ENCODE measurements at places on chromosomes 4 and X.
A peak's percentile ranks its signal among the peaks of the same experiment; 100 is the strongest.

GRCh38 chr4:8728536-8729407 lies 136.2 kb downstream of the CPZ start:
- DNase-seq = no peak

DNA sequence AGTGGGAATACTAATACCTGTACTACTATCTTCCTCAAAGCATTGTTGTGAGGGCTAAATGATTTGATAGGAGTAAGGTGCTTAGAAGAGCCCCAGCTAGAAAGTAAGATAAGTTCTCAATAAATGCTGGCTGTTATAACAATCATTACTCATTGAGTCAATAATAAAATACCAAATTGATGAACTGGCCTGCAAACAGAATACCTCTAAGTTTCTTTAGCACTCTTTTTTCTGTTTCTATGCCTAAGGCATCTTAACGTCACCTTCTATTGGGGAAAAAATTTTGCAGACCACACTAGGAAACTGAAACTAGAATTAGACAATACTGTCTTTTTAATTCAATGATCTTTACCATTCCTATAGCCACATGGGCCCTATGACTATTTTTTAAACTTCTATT lies 1.2 kb downstream of the CLTRN start:
- DNase-seq = no peak

DNA sequence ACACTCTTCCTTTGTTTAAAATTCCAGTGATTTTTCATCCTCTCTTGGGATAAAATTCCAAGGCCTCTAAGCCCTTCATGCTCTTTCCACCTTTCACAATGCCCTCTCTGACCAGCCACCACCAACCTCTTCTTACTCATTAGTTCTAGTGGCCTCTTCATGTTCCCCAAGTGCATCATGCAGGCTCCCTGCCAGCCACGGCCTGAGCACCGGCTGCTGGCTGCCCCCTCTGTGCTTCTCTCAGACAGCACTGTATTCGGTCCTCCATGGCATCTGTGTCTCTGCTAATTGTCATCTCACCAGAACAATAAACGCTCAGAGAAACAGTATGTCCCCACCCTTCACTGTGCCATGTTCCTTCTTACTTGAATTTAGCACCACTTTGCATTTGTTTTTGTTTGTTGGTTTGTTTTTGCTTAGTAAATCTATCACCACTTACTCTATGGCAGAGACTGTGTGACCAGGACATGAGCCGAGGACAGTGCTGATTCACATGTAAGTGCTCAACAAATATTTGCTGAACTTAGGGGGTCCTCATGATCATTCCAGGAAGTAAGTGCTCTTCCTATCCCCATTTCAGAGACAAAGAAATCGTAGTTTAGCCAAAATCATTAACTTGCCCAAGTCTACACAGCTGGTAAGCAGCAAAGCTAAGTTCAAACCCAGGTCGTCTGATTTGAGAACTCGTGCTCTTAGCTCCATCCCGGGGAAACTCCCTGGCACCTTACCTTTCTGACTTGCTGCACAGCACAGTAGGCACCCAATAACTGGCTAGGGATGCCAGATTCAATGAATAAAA lies 77.1 kb upstream of the UCP1 start:
- DNase-seq = no peak

- DNase-seq = peak; percentile 4
These were observed 694 bp downstream of the OCRL start for GRCh38 chrX:129540722-129541184.

DNA sequence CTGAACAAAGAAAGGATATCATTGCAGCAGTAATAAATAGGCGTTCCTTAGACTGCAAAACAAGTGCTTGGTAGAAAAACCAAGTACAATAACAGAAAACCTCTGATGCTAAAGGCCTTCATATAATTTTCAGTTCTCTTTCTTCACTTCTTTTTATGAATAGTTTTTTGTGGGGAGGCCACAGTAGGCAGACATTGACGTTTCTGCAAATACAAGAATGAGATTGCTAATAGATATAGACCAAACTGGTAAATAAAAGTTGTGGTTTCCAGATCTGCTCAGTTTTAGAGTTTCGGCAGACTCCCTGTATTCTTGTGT lies 57.0 kb upstream of the RAP1GDS1 start:
- no peak for DNase-seq

- DNase-seq = no peak
These were observed 62.1 kb upstream of the KLF3 start for GRCh38 chr4:38601916-38602291.

DNA sequence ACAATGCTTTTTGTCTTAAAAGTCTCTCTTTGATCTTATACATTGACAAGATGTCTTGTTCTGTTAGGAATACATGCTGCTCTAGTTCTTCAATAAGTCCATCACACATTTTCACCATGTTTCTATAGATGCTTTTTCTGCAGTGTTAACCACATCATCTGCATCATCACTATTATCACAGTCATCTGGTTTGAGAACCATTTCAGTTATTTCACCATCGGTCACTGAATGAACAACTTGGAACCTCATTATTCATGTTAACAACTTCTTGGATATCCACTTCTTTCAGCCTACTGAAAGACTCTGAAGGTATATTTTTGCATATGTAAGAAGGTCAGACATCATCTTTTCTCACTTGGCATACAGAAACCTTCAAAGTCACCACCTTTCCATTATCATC lies 975.2 kb downstream of the STIM2 start:
- DNase-seq = no peak

GRCh38 chrX:143661286-143661685 lies 25.4 kb upstream of the SLITRK4 start:
- DNase-seq = no peak

GRCh38 chr4:176614793-176615192 lies 177.9 kb downstream of the VEGFC start:
- DNase-seq = no peak

DNA sequence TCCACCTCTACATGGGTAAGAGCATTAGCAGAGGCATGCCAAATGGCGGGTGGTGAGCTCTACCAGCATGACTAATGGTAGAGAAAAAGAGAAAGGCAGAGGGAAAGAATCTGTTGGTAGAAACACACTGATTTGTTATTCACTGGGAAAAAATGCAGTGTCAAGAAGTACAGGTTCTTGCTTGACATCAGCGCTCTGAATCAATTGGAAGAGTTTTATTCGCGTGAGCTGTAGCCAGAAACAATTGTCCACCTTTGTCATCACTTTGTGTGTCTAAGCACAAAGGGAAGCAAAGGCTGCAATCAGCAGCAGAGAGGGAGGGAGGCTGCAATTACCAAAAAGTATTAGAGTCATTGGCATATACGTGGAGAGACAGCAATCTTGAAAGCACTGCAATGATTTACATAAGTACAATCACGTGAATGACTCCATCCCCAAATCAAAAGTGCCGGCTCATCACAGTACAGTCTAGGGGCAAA lies 67.7 kb upstream of the HS3ST1 start:
- no peak for DNase-seq

DNA sequence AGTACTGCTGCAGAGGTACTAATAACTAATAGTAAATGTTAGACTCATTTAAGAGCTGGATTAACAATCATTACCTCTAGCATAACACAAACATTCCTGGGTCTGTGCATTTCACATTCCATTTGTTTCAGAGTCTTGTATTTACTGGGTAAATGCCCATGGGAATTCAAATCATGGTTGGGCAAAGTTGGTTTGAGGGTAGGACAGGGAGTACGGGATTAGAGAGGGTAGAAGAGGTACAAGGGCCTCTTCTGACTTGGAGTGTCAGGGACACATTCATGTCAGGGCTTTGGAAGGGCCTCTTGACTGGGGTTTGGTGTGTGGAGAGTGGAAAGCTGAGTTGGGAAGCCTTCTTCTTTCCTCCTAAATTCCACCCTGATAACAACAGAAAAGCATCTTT lies 65.9 kb downstream of the WWC2 start:
- no peak for DNase-seq

GRCh38 chrX:16604337-16604736 lies 45.6 kb upstream of the S100G start:
- DNase-seq = no peak

- DNase-seq = no peak
These were observed 842.2 kb downstream of the STIM2 start for GRCh38 chr4:27702730-27703431.

GRCh38 chrX:103919270-103919637 lies 43.2 kb upstream of the TMSB15B start:
- no peak for DNase-seq

- no peak for DNase-seq
These were observed 9.1 kb upstream of the FGFR3 start for GRCh38 chr4:1783970-1784369.

DNA sequence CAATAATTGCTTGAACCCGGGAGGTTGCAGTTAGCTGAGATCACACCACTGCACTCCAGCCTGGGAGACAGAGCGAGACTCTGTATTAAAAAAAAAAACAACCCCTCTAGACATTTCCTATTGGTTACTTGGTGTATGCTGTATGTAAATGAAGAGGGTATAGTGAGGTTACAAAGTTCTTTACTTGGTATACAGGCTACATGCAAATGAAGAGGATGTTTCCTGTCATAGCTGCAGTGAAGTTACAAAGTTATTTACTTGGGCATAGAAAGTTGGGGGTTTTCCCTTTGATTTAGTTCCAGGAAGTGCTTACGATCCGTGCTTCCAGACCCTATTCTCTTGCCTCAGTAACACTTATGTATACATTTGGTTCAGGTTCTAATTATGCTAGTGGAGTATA lies 38.4 kb upstream of the CLNK start:
- no peak for DNase-seq

DNA sequence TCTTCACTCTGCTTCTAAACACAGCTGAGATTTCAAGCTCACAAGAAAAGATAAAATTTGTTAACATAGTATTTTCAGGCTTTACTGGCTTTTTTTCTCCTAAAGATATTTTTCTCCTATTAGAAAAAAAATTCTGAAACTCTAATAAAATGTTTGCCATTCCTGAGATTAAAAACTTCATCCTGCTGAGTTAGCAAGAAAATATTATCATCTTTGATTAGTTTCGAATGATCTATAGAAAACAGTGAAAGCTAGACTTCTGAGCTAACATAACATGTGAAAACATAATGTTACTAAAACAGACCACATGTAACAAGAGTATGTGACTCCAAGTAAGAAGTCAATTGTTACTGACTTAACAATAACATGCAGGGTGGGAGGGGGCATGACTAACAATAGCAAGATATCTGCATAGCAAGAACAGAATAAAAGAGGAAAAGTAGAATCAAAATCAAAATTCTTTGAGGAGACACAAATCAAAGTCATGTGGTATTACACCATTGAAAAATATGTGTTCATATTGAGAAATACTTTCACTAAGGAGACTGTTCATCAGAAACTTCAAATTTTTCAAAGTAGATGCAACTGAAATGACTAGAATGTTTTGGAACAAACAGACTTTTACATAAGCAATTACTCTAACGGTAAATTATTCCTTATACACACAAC lies 14.5 kb downstream of the TBCK start:
- no peak for DNase-seq

- no peak for DNase-seq
These were observed 22.7 kb upstream of the HPGDS start for GRCh38 chr4:94365304-94365703.

- no peak for DNase-seq
These were observed 9.6 kb upstream of the IL13RA1 start for GRCh38 chrX:118717678-118718391.

DNA sequence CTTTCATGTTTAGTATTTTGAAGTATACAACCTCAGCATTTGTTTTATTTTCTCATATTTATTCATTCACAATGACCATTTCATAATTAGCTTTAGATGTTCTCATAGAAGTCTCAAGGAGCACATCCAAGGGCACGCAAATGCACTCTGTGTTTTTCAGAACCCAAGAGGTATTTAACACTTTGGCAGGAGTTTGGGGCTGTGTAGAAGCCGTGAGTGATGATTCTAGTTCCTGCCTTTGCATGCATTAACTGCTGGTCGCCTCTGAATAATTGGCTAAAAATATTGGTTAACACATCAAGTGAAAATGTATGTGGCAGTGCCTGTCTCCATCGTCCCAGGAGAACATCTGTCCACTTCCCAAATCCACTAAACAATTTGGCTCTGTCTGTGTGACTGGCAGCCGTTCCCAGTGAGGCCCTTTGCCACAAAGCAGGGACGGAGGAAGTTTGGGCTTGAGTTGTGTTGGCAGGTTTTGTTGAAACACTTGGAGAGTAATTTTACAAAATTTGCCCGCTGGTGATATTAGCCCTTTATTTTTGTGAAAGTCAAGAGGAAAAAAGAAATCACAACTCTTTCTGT lies 730.7 kb upstream of the SLIT2 start:
- no peak for DNase-seq

GRCh38 chr4:110454441-110454840 lies 21.5 kb upstream of the ENPEP start:
- no peak for DNase-seq

- DNase-seq = peak; percentile 57
These were observed 113.3 kb downstream of the EFNB1 start for GRCh38 chrX:68942104-68942503.

GRCh38 chrX:150489359-150490015 lies 78.9 kb upstream of the MTM1 start:
- DNase-seq = no peak

DNA sequence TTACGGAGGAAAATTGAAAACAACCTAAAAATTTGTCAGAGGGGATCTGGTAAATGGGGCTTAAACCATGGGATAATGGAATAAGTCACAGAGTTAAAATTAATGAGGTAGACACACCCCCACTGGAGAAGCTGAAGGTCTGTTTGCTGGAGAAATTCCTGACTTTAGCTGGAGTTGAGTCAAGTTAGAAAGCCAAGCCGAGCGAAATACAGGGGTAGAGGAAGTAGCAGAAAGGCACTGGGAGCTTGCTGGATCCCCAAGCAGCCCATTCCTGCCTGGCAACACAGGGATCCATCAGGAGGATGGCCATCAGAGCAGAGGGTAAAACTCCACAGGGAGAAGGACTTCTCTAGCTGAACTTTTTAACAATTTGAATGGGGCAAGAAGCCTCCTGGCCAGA lies 163.8 kb downstream of the ATRX start:
- DNase-seq = no peak

- no peak for DNase-seq
These were observed 319.1 kb upstream of the KLF3 start for GRCh38 chr4:38344929-38345328.

- no peak for DNase-seq
These were observed 55.0 kb downstream of the ATP11C start for GRCh38 chrX:139877710-139878414.

DNA sequence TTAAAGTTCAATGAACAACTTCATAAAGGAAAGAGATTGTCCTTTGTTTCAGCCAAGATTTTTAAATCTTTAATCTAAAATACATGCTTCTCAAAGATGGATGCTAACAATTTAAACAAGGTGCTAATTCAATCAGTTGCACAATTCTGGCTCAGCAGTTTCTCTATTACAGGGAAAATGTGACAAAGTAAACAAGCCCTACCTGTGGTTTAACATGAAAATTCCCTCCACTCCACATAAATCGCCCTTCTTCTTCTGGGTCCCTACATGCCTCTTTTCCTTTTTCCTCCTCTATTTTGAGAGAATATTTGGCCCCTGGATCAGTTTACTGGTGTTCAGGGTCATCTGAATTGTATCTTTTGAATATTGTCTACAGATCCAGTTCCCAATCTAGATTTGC lies 80.6 kb downstream of the FRYL start:
- DNase-seq = no peak

- DNase-seq = no peak
These were observed 32.7 kb upstream of the PROM1 start for GRCh38 chr4:16116493-16116990.
